Stimulated activated CD8-positive, alpha-beta memory T cell treated with anti-CD3 and anti-CD28 coated beads, Interleukin-2, amount 100 ng/mL, for 1 hour (primary cell): ENCODE measurements at places on chromosomes 5 and 9.

GRCh38 chr5:79774171-79774854 is 84.7 kb downstream of the CMYA5 start:
- no peak for DNase-seq

DNA sequence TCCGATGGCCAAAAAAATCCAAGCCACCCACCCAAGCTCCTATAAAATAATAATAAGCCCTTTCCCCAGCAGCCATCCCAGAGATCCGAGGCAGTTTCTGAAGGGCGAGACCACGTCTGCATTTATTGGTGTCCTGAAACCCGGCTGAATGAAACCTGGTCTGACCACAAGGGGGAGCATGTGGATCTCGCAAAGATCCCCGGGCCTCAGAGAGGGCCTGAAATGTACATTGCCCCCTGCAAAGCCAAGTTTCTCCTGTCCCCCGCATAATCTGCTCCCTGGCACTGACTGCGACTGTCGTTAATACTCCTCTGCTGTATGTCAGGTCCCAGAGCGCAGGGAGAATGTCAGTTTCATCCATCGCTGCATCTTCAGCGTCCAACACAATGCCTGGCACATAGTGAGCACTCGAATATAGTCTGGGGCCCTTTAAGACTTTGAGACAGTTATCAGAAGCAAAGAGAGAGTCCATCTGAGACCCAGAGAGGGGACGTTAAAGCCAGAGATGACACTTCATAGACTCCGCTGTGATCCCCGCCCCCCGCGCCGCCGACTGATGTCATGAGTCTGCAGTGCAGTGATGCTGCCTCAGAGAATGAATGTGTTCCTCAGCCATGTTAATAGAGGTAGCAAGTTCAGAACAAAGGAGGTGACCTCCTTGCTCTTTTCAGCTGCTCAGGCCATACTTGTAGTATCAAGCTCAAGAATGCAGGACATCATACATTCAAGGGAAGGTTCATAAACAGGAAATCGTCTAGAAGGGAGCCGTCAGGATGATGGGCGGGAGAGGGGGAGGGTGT is 74.5 kb upstream of the BARHL1 start:
- peak; percentile 18 for DNase-seq

DNA sequence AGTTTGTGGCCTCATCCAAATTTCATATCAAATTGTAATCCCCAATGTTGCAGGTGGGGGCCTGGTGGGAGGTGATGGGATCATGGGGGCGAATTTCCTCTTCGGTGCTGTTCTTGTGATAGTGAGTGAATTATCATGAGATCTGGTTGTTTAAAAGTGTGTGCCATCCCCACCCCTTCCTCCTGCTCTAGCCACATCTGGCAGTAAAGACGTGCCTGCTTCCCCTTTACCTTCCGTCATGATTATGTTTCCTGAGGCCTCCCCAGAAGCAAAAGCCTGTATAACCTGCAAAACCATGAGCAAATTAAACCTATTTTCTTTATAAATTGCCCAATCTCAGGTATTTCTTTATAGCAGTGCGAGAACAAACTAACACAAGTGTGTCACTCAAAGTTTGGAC is 71.0 kb upstream of the MOCS2 start:
- DNase-seq, result no peak

DNA sequence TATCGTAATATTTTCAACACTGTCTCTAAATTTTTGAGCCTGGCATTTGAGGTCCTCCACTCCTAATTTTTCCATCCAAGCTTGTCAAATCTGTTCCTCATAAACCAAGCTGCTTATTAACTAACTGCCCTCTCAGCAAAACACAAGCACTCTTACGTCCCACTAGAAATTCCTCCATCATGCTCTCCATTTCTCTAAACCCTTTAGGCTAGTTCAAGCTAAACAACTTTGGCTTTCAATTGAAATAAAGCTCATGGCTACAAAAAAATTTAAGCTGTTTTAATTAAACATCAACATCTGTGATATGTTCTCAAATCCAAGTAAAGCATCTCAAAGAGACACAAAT is 45.7 kb downstream of the RNF145 start:
- DNase-seq, result no peak

DNA sequence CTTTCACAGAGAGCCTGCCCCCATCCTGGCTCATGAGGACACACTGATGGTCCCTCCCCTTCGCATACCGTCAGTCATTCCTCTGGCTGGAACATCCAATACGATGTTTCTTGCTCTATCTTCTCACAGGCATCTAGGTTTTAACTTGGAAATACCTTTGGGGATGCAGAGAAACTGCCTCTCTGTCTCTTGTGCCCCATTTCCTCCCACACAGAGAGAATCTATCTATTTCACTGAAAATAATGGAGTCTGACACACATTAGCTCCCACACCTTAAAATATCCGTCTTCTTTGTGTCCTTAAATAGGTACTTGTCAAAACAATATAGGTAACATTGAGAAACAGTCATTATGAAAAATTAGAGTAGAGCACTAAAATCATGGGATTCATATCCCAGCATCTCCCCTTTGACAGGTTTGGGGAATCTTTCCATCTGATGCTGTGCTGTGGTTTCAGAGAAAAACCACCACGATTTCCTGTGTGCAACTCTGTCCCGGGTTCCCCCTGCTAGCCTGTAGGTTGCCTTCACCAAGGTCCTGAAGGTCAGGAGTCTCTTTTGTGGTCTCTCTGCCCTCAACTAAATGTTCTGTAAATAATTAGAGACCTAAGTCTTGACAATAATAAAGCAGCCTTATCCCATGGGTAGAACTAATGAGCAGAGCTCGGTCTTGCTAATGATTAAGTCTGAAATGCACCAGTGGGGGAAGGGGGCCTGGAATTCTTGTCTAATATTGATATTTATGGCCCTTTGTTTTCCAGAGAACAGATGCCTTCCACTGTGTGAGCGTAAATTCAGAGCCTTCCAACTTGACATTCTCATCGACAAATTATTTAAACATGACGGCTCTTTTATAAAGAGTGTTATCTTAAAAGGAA is 371.0 kb downstream of the ICE1 start:
- DNase-seq, result no peak
